ENCODE measurements at places on chromosomes 5 and 9.

GRCh38 chr9:129370770-129371169, 192.7 kb upstream of the IER5L start:
- DNase-seq, result no peak

DNA sequence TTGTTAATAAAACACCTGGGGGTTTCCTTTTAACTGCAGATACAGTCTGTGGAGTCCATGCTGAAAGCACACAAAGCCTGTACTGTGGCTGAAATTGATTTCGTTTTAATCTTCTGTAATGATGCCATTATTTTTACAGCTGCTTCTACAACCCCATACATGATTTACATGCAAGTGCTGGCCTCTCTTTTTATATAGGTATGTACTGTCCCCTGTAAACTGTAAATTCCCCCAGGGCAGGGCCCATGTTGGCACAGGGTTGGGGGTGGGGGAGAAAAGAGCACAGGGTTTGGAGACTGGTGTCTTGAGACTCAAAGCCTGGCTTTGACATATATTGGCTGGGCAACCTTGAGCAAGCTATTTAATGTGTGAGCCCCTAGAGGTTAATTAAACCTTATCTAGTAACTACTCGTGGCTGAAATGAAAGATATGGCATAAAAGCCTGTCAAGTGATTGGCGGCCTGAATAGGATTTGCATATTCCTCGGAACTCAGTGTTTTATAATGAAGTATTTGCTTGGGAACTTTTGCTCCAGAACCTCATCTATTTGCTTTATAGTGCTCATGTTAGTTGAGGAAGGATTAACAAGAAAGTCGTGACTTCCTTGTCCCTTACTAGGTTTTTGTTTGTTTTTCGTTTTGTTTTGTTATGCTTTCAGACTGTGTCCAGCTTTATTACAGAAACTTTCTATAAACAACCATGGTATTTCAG, 34.0 kb downstream of the KLF4 start:
- no peak for DNase-seq

DNA sequence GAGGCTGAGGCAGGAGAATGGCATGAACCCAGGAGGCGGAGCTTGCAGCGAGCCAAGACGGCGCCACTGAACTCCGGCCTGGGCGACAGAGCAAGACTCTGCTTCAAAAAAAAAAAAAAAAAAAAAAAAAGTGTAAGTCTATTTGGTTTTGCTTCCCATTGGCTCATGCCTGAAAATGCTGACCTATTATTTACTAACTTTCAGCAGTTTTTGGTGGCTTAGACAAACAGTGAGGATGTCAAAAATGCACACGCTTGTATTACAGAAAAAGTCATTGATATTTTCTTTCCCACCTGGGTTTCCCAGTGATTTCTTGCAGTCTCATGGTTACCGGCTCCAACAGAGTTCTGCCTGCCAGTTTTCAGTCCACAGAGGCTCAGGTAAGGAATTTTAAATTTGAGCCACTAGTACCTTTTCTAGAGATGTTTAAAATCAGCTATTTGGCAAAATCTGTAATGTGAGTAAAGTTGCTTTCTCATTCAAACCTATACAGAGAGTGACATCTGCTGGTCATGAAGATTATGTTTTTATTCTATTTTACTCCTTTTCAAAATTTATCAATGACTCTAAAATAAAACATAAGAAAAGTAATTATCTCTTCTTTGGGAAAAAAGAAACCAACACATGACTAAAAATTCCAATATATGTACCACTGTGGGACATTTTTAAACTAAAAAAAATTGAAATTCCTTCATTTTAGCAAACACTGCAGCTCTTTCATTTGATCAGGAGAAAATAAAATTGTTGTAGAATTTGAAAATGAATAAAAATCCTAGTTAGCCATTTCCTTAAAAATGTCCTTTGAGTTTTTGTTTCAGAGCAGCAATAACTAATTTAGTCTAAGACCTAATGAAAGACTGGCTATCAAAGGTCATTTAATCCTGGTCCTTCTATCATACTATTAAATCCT, 8.8 kb downstream of the FAM200C start:
- no peak for DNase-seq

DNA sequence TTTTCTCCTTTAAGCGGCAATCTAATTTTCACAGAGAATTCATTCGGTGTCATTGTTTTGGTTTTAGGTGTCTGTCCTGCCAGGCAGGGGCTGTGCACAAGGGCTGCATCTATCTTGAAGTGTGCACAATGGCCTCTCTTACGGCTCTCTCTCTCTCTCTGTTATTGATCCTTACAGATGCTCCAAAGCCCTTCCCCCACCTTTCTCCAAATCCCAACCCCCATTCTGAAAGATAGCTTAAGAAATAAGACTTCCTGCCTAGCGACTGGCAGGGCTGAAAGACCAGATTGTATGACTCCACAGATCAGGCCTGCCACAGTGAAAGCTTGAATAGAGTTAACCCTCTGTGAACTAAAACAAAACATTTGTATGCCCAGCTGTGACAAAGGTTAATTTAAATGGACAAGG, 86.5 kb upstream of the NR5A1 start:
- DNase-seq, result no peak

DNA sequence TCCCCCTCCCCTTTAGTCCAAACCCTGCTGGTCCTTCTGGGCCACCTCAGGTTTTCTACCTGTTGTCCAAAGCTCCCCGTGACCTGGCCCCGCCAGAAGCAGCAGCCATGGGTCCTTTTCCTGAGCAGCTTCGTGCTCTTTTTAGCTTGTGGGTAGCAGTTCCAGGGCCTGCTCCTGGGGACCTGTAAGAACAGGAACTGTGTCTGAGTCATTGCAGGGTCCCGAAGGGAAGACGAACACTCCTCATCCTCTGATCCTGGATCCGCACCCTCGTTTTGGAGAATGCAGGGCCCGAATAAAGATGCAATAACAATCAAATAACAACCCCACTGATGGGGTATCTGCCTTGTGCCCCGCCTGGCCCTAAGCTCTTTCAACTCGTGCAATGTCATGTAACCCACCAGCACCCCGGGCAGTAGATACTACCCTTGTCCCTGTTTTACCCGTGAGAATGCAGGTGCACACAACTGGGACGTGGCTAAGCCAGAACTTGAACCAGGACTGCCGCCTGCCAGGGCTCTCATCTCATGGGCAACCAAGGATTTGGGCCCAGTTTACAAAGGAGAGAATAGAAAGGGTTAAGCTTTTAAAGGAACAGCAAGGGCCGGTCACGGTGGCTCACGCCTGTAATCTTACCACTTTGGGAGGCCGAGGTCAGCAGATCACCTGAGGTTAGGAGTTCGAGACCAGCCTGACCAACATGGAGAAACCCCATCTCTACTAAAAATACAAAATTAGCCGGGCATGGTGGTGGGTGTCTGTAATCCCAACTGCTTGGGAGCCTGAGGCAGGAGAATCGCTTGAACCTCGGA, 33.2 kb downstream of the NEK6 start:
- no peak for DNase-seq

GRCh38 chr5:1657161-1657741, 133.5 kb upstream of the LPCAT1 start:
- DNase-seq, result no peak

- DNase-seq, result no peak
These were observed 100.4 kb upstream of the CDH18 start for GRCh38 chr5:20088361-20088760.

DNA sequence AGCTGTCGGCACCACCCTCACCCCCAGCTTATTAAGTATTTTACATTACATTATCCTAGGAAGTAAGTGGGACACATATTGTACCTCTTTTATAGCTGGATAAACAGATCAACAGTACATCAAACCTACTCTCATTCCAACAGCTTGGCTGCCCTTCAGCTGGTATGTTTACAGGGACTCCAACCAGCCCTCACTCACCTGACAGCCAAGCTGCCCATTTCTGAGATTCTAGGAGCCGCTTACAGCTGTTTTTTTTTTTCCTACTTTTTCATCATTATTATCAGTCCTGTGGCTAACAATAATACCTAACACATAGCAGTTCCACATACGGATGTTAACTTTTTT, 13.4 kb upstream of the CREBRF start:
- DNase-seq, result no peak

- no peak for DNase-seq
These were observed 47.0 kb downstream of the DNAJC21 start for GRCh38 chr5:34976347-34976746.

GRCh38 chr5:37554938-37555337, 175.8 kb downstream of the WDR70 start:
- peak; percentile 6 for DNase-seq

- DNase-seq, result no peak
These were observed 75.0 kb downstream of the NR6A1 start for GRCh38 chr9:124696101-124696500.

- no peak for DNase-seq
These were observed 51.0 kb upstream of the MPDZ start for GRCh38 chr9:13330396-13331004.

GRCh38 chr5:96931605-96932004, 4.3 kb upstream of the LNPEP start:
- DNase-seq, result no peak

DNA sequence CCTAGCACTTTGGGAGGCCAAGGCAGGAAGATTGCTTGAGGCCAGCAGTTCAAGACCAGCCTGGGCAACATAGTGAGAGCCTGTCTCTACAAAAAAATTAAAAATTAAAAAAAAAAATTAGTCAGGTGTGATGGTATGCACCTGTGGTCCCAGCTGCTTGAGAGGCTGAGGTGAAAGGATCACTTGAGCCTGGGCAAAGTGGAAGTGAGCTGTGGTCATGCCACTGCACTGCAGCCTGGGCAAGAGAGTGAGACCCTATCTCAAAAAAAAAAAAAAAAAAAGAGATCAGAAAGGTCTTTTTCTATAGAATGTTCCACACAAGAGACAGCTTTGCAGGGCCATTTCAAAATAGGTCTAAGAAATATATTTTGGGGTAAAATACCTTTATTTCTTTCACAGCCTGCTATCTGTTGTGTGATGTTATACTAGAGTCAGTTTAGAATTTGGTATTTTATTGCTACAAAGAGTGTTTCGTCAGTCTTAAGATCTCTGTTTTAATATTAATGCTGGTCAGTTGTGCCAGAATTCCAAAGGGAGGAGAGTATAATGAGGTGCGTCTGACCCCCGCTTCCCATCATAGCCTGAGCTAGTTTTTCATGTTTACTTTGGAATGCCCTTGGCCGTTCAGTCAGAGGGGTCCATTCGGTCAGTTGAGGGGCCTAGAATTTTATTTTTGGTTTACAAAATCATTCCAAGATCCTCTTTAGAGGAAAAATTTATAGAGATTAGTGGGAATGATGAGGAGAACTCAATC, 9.4 kb downstream of the LNPEP start:
- DNase-seq, result no peak

DNA sequence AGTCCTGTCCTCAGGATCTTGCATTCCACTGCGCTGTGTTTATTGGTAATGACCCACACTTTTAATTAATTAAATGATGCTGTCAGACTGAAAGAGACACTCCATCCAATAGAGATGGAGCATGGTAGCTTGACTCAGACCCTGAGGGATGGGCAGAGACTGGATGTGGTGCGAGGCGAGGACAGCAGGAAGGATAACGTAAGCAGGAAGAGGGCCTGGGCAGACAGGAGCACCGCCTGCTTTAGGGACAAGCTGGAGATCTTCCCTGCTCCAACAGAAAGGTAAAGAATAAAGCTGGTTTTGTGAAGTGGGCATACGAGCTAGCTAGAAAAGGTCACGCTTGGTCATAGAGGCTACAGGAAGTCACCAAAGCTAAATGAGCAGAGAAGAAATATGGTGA, 3.6 kb upstream of the DOCK8 start:
- DNase-seq, result no peak

DNA sequence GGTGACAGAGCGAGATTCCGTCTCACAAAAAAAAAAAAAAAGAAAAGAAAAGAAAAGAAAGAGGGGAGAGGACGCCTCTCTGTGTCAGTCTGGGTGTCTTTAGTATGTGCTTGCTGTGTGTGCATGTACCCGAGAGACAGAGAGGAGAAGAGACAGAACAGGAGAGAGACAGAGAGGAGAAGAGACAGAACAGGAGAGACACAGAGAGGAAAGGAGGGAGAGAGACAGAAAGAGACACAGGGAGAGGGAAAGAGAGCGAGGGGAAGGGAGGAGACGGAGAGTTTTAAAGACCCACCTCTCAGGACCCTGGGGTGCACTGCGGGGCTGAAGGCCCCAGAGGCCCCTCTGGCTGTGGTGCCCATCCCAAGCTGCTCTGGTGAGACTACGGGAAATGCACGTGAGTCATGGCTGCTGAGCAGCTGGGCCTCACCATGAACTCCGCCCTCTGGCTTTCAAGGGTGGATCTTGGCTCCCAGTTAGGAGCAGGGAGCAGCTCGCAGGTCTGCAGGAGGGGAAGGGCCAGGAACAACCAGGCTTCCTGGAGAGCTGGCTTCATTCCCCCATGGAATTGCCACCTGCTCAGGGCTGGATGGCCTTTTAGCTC, 7.9 kb downstream of the SLC6A3 start:
- no peak for DNase-seq

DNA sequence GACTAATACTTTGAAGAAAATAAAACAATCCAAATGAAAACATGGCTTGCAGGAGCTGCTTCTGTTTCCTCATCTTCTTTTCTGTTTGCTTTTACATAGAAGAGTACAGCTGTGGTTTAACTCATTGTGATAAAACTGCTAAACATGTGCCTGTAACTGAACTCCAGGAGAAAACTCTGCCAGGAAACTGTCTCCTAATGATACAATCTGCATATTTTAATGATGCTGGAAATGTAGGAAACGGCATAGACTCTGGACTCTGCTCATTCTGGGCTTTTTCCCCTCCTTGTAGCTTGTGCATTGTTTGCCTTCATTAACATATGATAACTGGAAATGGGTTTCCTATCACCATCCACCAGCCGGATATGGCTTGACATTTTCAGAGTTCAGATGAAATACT, 813.3 kb upstream of the WWC1 start:
- no peak for DNase-seq

- no peak for DNase-seq
These were observed 945 bp downstream of the ANKDD1B start for GRCh38 chr5:75612226-75612569.

DNA sequence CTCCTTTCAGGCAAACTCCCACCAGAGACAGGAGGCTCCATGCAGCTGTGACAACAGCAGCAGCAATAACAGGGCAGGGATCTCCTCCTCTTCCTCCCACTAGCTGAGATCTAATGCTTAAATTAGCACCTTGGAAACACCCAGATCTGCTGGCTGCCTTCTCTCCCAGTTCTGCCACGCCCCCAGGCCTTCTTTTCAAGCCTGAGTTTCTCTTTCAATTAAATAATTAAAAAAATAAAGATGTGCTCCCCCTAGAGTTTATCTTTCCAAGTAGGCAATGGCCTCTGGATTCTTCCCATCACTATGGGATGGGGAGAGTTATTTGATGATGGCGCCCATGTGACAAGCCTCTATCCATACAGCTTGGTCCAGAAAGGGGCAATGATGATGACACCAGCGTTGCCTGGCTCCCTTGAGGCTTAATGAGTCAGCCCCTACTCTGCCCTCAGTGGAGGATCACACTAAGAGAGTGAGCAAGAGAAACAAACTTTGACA, 3.8 kb downstream of the FAM219A start:
- DNase-seq, result no peak

DNA sequence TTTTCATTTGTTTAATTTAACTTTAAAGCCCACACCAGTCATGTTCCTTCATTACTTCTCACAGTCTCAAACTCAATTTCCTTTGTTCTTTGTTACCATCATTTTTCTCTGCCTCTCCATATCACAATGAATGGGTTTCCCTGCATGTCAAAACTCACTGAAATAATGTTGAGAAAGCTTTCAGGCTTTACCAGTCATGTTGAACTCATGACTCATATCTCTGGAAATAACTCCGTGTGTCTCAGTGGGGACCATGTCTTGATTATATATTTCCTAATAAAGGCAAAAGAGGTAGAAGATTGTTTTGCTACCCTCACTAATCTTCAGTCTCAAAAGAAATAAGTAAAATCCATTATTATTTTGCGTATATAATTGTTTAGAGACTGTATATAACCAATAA, 231.2 kb downstream of the CHSY3 start:
- DNase-seq, result no peak

- DNase-seq, result no peak
These were observed 740.8 kb upstream of the ZNF608 start for GRCh38 chr5:125487231-125487630.
